Activated CD4-positive, CD25-positive, alpha-beta regulatory T cell treated with anti-CD3 and anti-CD28 coated beads, Interleukin-2, amount 50 U/mL, for 16 hours (primary cell): ENCODE measurements at places on chromosomes 6 and 20.

DNA sequence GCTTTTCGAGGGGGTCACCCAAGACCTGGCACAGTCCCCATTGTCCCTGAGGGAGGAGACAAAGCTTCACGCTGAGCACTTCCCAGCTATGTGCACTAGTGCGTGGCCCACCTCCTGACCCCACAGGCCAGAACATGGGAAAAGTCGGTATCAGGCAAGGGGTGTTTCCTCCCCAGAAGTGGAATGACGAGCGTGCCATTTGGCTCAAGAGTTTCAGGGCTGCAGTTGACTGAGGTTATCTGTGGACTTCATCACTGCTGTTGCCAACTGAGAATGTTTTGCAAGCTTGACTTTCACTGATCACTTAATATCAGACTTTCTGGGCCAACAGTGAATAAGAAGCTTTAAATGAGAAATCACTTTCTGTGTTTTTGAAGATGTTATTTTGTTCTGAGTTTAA lies 137.0 kb upstream of the AFDN start:
- no peak for DNase-seq

GRCh38 chr6:12173661-12174060 lies 116.5 kb upstream of the EDN1 start:
- no peak for DNase-seq

- DNase-seq: no peak
These were observed 90.4 kb downstream of the TNFAIP3 start for GRCh38 chr6:137957471-137957870.

DNA sequence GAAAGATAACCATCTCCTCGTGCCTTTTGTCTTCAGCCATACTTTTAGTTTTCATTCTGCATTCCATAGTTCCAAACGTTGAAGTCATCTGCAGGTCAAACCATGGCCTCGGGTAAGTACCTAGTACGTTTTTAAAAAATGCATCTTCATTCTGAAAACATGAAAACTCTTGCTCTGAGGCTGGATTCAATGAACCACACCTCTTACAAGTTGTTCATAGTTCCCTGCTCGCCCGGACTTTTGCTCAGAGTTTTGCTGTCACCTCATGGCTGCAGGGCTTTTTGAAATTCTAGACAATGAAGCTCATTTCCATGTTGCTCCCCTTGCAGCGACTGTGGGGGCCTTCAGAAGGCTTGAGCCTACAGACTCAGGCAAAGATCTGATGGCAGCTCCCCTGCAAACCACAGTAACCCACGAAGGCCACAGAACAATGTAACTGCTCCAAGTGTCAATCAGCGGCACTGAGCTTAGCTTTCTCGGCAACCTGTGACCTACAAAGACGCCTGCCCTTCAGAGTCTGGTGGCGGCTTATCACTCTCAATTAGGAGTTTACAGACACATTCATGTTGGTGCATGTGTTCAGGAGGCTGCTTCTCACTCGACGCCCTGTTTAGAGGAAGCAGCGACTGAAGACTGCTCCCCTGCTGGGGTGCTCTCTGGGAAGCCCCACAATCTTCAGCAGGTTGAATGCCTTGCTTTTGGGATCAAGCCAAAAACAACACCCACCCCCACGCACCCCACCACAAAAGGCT lies 61.2 kb downstream of the FOXC1 start:
- no peak for DNase-seq

DNA sequence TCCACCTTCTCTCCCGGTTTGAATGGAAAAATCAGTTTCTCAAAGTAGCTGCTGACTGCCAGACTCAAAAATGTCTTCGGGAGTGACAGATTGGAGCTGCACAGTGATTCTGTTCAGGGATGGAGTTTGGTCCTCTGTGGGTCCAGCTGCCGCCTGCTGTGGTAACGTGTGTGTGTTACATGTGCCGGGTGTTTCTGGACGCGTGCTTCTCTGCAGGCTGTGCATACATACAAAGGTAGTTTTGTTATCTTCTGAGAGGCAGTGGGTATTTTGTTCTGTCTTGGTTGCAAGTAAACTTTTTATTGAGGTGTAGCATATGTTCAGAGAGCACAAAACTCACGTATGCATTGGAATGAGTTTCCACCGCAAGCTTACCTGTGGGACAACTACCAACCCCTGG lies 41.3 kb upstream of the NAA20 start:
- no peak for DNase-seq

- DNase-seq: no peak
These were observed 31.9 kb upstream of the MRPS18A start for GRCh38 chr6:43719511-43719910.

GRCh38 chr6:147548921-147549475 lies 40.5 kb downstream of the SAMD5 start:
- no peak for DNase-seq

- DNase-seq: no peak
These were observed 178.2 kb downstream of the GJA10 start for GRCh38 chr6:90072501-90072900.

- DNase-seq: no peak
These were observed 142.5 kb upstream of the RUNX2 start for GRCh38 chr6:45185403-45186251.
